Fibroblast of skin of abdomen (primary cell): ENCODE measurements at places on chromosomes 6 and 20.

GRCh38 chr6:28002161-28002560 lies 45.1 kb downstream of the OR2B6 start:
- no peak for DNase-seq

DNA sequence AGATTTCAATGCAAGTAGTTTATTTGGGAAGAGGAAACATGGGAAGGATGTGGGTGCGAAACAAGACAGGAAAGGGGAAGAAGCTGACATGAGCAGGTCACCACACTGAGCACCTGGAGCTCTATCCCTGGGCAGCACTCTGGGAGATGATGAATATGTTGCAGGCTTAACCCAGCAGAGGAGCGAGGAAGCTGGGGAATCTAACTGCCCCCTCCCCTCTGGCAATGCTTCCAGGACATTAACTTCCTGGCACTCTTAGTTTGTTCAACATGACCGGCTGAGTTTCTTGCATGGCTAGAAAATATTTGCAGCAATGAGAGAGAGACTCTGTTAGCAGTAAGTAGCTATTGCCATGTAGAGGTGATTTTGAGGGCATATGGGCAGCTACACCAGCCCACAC lies 4.9 kb upstream of the ADA start:
- no peak for DNase-seq

DNA sequence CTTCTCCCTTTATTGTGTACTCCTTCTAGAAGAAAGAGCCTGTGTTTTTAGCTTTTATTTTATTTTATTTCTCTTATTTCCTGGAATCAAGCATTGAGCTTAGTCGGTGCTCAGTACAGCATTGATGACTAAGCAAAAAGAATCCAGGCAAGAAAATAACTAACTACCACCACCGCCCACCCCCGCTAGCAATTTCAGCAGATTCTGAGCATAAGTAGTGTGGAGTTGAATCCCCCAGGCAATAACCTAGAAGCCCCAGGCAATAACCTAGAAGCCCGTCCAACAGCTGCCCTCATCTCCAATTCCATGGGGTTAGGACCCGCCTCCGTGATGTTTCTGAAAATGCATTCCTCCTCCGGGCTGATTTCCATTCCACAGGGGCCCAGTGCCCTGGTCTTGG lies 258.0 kb upstream of the TAB2 start:
- peak; percentile 63 for DNase-seq

DNA sequence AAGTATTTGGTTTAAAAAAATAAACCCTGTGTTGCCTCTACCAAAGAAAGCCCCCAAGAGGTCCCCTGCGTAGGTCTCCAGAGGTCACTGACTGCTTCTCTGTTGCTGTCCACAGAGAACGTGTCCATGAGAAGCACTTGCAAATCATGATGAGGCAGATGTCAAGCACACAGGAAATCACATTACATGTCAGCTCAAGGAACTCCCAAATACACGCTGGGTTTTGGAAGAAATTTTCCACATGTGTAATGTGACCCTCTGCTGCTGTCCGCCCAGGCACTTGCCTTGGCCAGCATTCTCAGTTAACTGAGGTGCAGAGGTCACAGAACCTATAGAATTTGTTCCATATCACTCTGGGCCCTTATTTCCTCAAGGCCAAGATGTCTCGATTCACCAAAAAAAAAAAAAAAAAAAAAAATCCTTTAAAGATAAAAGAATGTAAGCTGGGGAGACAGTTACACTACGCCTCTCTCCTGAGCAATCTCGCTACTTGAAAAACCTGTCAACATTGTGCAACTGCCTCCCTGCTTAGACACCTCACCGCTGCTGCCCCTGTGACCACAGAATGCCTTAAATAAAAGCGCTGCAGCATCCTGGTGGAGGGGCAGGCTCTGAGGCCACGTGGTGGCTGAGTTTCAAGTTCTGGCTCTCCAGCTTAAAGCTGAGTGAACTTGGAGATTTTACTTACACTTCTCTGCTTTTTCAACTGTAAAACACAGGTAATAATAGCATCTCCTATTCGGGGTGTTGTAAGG lies 42.3 kb downstream of the SLC22A23 start:
- DNase-seq = peak; percentile 72

DNA sequence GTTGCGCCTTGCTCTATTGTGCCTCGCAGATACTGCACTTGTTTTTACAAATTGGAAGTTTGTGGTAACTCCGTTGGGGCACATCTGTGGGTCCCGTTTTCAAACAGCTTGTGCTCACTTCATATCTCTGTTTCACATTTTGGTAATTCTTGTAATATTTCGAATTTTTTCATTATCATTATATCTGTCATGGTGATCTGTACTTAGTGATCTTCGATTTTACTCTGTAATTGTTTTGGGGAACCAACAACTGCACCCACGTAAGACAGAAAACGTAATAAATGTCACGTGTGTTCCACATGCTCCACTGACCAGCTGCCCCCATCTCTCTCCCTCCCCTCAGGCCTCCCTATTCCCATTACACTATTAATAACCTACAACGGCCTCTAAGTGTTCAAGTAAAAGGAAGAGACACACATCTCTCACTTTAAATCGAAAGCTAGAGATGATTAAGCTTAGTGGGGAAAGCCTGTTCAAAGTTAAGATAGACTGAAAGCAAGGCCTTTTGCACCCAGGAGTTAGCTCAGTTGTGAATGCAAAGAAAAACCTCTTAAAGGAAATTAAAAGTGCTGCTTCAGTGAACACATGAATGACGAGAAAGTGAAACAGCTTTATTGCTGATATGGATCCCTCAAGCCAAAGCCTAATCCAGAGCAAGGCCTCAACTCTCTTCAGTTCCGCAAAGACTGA lies 26.9 kb downstream of the TTLL2 start:
- no peak for DNase-seq

DNA sequence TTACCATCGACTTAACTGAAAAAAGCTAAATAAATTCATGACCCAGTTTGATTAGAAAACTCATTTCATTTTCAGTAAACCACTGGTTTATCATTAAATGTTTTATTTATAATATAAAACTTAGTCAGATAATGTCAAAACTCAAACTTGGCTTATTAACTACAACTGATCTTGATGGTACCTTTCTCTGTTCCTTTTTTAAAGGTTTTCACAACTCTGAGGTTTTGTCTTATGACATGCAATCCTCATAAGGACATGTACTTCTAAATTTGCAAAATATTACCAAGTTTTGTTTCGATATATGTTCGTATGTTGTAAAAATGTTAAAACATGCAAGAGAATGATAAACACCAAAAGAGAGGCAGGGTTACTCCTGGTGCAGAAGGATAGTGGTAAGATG lies 82.5 kb upstream of the PDE10A start:
- no peak for DNase-seq

DNA sequence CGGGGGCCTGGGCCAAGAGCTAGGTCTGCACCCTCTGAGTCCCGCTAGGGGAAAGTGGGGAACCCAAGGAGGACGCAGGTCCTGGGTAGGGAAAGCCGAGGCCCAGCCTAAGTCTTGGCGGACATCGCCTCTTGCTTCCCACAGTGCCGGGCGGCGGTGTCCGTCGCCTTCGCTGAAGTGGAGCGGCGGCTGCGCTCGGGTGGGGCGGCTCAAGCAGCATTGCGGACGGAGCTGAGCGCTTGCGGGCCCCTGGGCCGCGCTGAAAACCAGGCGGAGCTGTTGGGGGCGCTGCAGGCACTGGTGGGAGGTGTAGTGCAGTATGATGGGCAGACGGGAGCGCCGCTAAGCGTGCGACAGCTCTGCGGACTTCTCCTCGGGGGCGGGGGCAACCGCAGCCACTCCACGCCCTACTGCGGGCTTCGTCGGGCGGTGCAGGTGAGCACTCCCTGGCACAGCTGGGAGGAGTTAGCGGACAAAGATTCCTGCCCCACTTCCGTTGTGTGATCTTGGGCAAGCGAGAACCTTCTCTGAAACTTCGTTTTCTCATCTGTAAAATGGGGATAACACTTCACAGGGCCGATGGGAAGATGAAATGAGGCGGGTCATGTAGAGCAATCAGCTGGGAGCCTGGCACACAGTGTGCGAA lies 4.2 kb downstream of the PRSS16 start:
- peak; percentile 26 for DNase-seq

- no peak for DNase-seq
Measured at GRCh38 chr6:143608906-143609305, 68.9 kb upstream of the PHACTR2 start.

DNA sequence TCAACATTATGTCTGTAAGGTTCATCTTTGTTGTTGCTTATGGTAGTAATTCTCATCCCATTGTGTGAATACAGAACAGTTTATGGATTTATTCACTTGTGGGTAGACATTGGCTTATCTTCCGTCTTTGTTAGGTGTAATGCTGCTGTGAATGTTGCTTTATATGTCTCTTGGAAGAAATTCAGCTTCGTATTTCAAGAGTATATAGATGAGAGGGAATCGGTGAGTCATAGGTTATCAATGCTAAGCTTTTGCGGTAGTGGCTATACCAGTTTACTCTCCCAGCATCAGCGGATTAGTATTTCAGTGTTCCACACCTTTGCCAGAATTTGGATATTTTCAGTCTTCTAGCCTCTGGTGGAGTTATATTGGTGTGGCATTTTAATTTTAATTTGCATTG lies 77.8 kb downstream of the ZFAND3 start:
- DNase-seq = peak; percentile 25

DNA sequence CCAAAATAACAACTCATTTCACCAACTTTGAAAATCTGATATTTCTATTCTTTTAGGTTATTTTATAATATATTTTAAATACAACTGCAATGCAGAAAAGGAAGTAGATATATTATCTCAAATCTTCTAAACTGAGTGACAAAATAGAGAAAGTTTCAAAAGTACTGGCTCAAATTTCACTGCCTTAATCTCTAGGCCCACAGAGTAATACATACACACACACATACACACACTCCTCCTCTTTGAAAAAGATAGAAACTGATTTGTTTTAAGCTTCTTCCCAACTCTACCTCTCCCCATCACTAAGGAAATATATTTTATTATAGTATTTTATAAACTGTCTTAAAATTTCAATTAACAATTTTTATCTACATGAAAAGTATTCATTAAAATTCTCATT lies 36.2 kb downstream of the ARHGAP18 start:
- no peak for DNase-seq
